ENCODE measurements at places on chromosomes 1 and 21.

GRCh38 chr1:4654764-4655673, 610 bp downstream of the AJAP1 start:
- DNase-seq = no peak

DNA sequence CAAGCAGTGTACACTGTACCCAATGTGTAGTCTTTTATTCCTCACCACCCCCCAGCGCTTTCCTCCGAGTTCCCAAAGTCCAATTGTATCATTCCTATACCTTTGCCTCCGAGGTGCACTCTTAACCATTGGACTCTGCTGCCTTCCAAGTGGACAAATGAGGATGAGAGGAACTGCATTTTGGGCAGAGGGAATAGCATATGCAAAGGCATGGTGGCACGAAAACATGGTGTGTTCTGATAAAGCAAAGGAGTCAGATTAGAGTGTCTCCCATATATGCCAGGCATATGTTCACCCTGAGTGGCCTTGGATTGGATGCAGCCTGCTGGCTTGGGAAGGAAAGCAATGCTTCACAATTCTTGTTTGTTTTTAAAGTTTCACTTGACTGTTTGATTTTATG, 25.5 kb downstream of the FGGY start:
- no peak for DNase-seq

DNA sequence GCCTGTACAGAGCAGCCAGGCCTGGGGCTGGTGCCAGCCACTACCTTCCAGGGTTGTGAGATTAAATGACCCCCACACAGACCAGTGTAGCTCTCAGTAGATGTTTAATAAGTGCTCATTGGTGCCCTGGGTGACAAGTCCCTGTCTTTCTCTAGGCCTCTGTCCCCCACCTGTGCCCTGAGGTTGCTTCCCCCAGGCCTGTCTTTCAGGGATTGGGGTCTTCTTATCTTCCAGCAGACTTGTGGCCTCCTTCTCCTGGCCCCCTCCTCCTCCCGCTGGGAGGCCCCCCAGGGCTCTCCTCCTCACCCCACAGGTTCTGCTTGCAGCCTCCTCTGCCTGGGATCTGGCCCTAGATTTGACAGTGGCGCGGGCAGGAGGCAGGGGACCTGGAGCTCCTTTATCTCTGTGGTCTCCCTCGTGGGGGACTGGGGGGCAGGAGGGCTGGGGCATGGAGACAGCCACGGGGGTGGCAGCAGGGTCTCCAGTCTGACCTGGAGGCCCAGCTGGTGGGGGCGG, 40.3 kb downstream of the EPHA2 start:
- no peak for DNase-seq

DNA sequence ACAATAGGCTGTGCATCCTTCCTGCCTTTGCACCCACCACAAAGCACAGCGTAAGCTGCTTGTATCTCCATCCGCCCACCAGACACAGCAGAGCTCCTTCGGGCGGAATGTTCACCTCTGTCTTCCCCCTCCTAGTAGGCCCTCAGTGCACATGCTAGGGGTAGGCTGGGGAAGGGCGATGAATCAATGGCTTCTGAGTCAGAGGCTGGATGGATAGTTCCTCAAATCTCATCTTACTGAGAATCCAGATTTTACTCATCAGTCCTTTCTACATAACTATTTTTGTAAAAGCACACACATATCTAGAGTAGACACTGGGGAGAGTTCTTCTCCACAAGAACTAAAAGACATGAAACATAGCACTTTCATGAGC, 73.8 kb downstream of the BCAR3 start:
- no peak for DNase-seq

GRCh38 chr1:11188858-11189451, at the start of gene ANGPTL7:
Gene ANGPTL7, plus strand, starts transcription at chr1:11189355. Its CDS starts 225 bp downstream, at chr1:11189580.
- no peak for DNase-seq

DNA sequence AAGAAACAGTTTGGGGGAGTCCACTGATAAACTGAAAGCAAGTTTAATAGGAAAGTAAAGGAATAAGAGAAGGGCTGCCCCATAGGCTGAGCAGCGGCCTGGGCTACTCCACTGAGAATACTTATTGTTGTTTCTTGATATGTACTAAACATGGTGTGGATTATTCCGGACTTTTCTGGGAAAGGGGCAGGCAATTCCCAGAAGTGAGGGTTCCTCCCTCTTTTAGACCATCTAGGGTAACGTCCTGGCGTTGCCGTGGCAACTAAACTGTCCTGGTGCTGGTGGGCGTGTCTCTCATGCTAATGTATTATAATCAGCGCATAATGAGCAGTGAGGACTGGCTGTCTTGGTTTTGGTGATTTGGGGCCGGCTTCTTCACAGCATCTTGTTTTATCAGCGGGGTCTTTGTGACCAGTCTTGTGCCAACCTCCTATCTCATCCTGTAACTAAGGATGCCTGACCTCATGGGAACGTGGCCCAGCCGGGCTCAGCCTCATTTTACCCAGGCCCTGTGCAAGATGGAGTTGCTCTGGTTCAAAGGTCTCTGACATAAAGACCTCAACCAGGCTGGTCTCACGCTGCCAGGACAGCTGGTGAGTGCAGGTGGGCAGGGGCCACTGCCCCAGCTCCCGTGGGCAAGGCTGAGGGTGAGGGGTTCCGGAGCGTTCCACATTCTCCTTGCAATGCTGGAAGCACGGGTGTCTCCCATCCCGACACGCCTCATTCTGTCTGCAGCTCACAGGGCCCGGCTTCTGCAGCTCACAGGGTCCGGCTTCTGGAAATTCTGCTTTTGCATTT, 19.6 kb upstream of the C1orf159 start:
- DNase-seq = no peak

DNA sequence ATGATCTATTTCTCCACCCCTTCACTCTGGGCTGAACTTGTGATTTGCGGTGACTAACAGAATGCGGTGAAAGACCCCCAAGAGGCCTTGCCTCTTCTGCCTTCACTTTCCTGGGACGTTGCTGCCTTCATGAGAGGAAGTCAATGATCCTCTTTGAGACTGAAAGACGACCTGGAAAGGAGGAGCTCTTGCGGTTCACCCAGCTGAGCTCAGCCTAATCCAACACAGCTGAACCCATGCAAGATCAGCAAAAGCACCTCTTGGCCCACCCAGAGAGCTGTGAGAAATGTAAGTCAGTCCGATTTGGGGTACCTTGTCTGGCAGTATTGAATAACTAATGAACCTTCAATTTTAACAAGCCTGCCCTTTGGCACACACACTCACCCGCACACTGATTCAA, 767.4 kb upstream of the TPTE start:
- DNase-seq = no peak

DNA sequence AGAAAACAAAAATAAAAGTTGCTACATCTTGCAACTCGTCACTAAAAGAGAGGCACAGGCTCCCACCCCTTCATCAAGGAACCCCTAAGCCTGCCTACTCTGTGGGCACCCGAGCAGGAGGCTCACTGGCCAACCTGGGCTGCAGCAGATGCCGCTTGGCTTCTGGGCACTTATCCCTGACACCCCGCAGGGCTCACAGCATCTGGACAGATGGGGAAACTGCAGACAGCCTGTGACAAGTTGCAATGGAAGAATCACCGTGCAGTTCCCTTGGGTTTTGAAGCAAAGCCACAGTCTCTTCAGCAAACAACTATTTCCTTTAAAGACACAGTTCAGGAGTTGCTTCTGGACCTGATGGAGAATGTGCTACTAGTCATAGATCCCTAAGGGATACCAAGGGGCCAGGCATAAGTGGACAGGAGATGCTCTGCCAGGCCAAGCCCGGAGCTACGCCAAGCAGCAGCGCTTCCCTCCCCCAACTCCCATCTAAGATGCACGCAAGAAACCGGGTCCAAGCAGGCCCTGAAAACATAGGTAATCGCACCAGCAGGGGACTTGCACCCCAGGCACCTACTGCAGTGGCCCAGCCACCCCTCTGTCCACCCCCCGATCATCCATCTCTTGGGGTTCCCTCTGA, 170.6 kb downstream of the NPHP4 start:
- no peak for DNase-seq

GRCh38 chr1:35594005-35594760, 21.1 kb downstream of the TFAP2E start:
- no peak for DNase-seq

DNA sequence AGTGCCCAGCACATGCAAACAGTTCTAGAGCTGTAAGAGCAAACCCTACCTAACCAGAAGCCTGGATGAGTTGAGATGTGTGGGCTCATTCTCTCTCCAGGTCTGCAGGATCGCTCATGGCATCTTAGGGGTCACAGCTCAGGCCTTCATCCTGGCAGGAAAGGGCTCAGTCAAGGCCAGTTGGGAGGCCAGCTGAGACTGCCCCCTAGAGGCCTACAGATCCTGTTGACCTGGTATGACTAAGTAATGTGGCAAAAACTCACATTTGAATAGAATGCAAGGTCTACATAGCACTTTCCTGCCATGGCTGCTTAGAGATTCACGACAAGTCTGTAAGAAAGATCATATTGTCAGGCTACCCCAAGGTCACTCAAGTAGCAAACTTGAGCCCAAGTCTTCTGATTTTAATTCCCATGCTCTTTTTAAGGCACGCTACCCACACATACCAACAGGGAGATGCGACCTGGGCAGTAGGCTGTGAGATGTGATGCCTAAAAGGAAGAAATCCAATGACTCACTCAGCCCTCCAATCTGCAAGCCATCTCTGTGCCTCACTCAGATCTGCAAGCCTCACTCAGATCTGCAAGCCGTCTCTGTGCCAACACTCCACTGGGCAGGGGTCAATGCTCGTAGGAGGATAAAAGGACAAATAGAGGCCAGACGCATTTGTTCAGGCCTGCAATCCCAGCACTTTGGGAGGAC, 5.1 kb upstream of the CAPN8 start:
- no peak for DNase-seq

DNA sequence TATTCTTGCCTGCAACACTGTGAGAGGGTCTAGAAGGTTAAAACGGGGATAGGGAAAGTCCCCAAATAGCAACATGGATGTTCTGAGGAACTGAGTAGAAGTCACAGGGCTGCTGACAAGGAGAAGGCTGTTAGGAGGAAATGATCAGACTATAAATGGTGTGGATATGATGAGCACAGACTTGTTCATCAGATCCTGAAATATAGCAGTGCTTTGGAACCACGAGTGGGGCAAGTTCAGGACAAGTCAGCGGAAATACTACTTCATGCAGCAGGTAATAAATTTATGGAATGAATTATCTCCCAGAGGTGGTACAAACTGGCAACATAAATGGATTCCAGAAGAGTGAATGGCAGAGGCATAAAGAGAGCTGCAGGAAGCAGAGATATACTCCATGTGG, 3.2 kb upstream of the KIAA0040 start:
- no peak for DNase-seq

GRCh38 chr1:213474054-213474453, 423.0 kb downstream of the RPS6KC1 start:
- no peak for DNase-seq

DNA sequence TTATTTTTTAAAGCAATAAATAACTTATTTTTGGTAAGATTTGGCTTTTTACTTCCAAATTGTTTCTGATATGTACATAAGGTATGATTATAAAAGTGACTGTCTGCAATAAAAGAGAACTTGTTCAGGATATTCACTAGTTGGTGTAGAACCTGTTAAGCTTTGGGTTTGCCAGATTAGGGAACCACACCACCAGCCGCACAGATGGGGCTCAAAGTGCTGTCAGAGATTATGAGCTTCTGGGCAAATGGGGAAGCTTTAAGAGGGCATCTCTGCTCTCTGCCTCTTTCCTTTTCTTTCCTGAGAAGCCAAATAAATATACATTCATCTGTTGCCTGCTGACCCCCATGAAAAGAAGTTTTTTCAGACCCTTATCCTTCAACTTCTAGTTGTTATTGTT, 25.4 kb downstream of the IVNS1ABP start:
- DNase-seq = no peak

- no peak for DNase-seq
Observed at GRCh38 chr1:211497489-211498045, 5.6 kb upstream of the RD3 start.

- no peak for DNase-seq
Observed at GRCh38 chr1:154265586-154265985, 6.8 kb upstream of the HAX1 start.

GRCh38 chr1:186865857-186866256, 37.1 kb downstream of the PLA2G4A start:
- no peak for DNase-seq

GRCh38 chr21:45167796-45168222, 93.4 kb downstream of the ADARB1 start:
- DNase-seq = no peak

GRCh38 chr1:209749205-209749604, 6.6 kb upstream of the TRAF3IP3 start:
- DNase-seq = no peak

- DNase-seq = no peak
Observed at GRCh38 chr1:224526771-224527170, 89.3 kb upstream of the CNIH3 start.

- DNase-seq = no peak
Observed at GRCh38 chr21:24375201-24375600, 1232.1 kb downstream of the MRPL39 start.

GRCh38 chr1:114457675-114458236, 53.2 kb downstream of the TRIM33 start:
- no peak for DNase-seq

DNA sequence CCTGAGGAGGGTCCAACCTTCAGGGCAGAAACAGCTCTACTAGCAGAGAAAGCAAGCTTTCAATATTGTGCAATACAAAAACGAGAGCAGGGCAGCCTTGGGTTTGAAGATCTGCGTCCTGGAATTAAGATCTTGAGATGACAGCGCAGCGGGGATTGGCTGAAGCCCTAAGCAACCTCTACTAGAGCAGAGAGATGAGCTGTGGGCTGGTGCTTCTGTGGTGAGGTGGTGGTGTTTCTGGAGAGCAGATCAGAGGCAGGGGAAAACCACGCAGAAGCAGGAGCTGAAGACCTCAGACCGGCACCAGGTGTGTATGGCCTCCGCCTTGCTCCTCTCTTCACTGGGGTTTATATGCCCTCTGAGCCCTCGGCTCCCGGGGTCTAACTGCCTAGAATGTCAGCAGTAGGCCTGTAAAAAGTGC, 12.5 kb downstream of the TRAF3IP3 start:
- no peak for DNase-seq

DNA sequence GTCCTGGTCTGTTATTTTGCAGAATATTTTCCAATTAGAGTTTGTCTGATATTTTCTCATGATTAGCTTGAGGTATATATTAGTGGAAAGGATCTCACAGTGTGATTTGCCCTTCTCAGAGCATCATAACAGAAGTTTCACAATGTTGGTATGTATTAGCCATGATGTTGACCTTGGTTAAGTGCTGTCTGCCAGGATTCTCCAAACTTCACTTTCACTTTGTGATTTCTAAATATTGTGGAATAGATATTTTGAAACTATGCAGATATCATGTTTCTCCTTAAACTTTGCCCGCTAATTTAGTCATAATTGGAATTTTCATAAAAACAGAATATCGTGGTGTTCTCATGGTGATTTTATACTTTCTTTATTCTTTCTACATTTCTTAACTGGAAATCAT, 98.0 kb upstream of the DEPDC1 start:
- DNase-seq = no peak

DNA sequence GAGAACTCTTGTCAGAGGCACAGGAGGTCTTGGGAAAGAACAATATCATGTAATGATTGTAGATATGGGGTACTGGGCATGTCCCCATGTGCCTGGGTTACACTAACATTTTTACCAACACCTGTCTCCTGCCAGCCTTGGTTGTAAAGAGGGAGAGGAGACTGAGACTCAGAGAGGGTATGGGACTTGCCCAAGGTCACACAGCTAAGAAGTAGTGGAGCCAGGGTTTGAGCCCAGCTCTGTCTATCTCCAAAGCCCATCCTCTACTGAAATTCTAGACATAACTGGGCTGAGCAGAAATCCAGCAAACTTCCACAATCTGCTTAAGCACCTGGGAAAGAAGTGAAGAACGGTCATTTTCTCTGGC, 2.6 kb upstream of the THEMIS2 start:
- no peak for DNase-seq
